ENCODE measurements at places on chromosomes 5 and 9.

DNA sequence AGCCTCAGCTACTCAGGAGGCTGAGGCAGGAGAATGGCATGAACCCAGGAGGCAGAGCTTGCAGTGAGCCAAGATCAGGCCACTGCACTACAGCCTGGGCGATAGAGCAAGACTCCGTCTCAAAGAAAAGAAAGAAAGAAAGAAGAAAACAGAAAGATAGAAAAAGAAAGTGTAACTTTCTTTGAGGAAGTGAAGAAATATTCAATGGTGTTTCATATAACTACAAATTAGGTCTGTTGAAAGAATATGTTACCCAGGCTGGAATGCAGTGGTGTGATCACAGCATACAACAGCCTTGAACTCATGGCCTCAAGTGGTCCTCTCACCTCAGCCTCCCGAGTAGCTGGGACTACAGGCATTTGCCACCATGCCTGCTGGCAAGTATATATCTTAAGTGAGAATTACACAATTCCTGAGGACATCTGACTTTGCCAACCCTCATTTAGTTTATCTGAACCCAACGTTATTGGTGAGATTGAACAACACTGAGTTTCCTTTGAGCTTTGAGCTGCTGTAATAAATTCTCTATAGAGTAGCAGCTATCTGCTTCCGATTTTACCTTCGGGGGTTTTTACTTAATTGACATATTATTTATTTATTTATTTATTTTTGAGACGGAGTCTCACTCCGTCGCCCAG is 2.0 kb upstream of the FAF2 start:
- H3K27me3 ChIP-seq: peaks cover 3% of the 10 kb centered on the region
- H3K4me1 ChIP-seq: peaks cover 7% of the 10 kb centered on the region
- no peak overlapping the region for H3K4me3 ChIP-seq
- H3K27ac ChIP-seq: no peak overlapping the region
- no peak for DNase-seq

DNA sequence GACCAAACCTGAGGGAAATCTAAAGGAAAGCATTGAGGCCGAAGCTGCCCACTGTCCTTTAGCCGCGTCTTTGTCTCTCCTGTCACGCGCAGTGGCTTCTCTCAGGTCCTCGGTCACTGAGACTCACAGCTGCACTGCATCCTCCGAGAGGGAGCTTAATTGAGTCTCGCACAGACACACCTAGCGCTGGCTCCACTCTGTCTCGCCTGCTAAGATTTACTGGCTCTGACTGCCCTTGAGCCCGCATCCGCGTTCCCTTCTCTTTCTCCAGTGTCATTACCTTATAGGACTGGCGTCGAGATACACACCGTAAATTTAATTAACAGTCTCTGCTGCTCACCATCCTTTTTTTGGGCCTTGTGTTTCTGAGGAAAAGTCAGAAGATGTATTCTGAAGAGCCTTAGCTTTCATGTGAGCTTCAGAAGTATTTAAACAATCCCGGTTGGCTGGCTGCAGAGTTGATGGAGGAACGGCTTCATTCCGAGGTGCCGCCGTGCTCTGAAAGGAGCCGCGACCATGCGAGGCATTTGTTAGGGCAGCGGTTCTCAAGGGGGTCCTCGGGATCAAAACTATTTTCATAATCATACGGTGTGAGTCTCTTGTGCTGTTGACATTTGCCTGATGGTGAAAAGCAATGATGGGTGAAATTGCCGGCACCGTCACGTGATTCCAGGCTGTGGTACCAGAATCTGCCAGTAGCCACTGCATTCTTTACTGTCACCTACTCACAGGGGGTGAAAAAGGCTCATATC is 58.3 kb downstream of the GPR107 start:
- H3K27ac ChIP-seq: no peak overlapping the region
- H3K27me3 ChIP-seq: no peaks in the 10 kb centered on the region
- no peak for DNase-seq

GRCh38 chr5:40479939-40480338 is 199.8 kb upstream of the PTGER4 start:
- no peak for DNase-seq
- H3K4me3 ChIP-seq: no peak overlapping the region

DNA sequence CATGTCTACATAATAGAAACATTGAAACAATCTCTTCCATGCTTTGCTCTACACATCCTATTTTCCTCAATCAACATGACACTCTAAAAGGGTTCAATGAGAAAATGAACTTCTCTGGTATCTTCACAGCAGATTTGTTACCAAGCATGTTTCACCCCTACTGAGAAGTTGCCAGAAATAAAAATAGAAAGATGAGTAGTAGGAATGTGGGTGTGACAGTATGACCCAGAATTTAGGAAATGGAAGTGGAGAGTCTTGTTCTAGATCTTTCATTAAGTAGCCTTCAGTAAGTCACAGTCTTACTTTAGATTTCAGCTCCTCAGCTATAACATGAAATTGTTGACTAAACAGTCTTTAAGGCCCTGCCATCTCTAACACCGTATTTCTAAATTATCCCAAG is 581.8 kb downstream of the EFNA5 start:
- H3K27me3 ChIP-seq: no peaks in the 10 kb centered on the region
- H3K27ac ChIP-seq: no peak overlapping the region
- H3K4me1 ChIP-seq: no peaks in the 10 kb centered on the region
- no peak overlapping the region for H3K4me3 ChIP-seq
- no peak for DNase-seq
- no peaks in the 10 kb centered on the region for H3K36me3 ChIP-seq

- no peak for DNase-seq
Observed at GRCh38 chr5:38259062-38259808, 876 bp downstream of the EGFLAM start.

- H3K27ac ChIP-seq: no peak overlapping the region
- H3K27me3 ChIP-seq: no peaks in the 10 kb centered on the region
- DNase-seq: no peak
Observed at GRCh38 chr9:91342575-91342974, 19.1 kb downstream of the AUH start.

GRCh38 chr5:1002836-1003235 is 5.8 kb upstream of the NKD2 start:
- H3K4me1 ChIP-seq: peaks cover 4% of the 10 kb centered on the region
- H3K36me3 ChIP-seq: no peaks in the 10 kb centered on the region
- DNase-seq: no peak
- no peak overlapping the region for H3K27ac ChIP-seq

- H3K36me3 ChIP-seq: no peaks in the 10 kb centered on the region
- no peak overlapping the region for H3K27ac ChIP-seq
- no peaks in the 10 kb centered on the region for H3K27me3 ChIP-seq
- H3K4me3 ChIP-seq: no peak overlapping the region
- DNase-seq: no peak
Observed at GRCh38 chr9:124487260-124488182, 19.7 kb downstream of the NR5A1 start.
